T-helper 17 cell (primary cell): ENCODE measurements at places on chromosomes 11 and 22. TPM values are rescaled to one million over a fixed set of nuclear protein-coding genes. Genes with fewer than 3 reads are reported as not detected.

APOL3 gene
- total RNA-seq: 229 TPM

CCDC116 gene
- total RNA-seq: not detected

C11orf65 gene
- total RNA-seq: 1.7 TPM

SYCE3 gene
- total RNA-seq: not detected

FLRT1 gene
- total RNA-seq: not detected

KRTAP5-11 gene
- not detected for total RNA-seq

CHEK1 gene
- 7.9 TPM for total RNA-seq
